CD4-positive, CD25-positive, alpha-beta regulatory T cell (primary cell): ENCODE measurements at places on chromosomes 11 and 22. TPM values are rescaled to one million over a fixed set of nuclear protein-coding genes. Genes with fewer than 3 reads are reported as not detected.

Gene RASSF10
- total RNA-seq = not detected

Gene TMEM258
- total RNA-seq = 71.7 TPM

Gene SHISAL1
- total RNA-seq = not detected

Gene SERPING1
- total RNA-seq = 1.1 TPM

Gene OR51I1
- not detected for total RNA-seq

Gene SRSF8
- total RNA-seq = 57.4 TPM

Gene APOL4
- total RNA-seq = not detected

Gene BATF2
- total RNA-seq = not detected

Gene APOBEC3A
- not detected for total RNA-seq

Gene XKR3
- not detected for total RNA-seq

Gene CCDC15
- 0.64 TPM for total RNA-seq

Gene KCNJ11
- not detected for total RNA-seq

Gene C11orf97
- not detected for total RNA-seq

Gene PGR
- not detected for total RNA-seq

Gene MS4A4A
- total RNA-seq = not detected

Gene OSBP2
- 9.9 TPM for total RNA-seq

Gene TRIM6
- total RNA-seq = not detected

Gene APOA4
- total RNA-seq = not detected

Gene UBQLNL
- total RNA-seq = 0.32 TPM

Gene FAM168A
- 21.3 TPM for total RNA-seq

Gene CARD16
- 109 TPM for total RNA-seq

Gene CHST1
- total RNA-seq = 0.47 TPM

Gene SGSM1
- total RNA-seq = 2.9 TPM

Gene ABTB2
- 0.89 TPM for total RNA-seq

Gene MAPK11
- 9.3 TPM for total RNA-seq

Gene CDHR5
- not detected for total RNA-seq

Gene OR51L1
- not detected for total RNA-seq

Gene C11orf42
- total RNA-seq = not detected

Gene KRTAP5-7
- not detected for total RNA-seq

Gene FAM111B
- total RNA-seq = 3.3 TPM

Gene MISFA
- 1.1 TPM for total RNA-seq
